Activated T-helper 1 cell treated with anti-CD3 and anti-CD28 coated beads, Interleukin-2, amount 50 U/mL, for 16 hours (primary cell): ENCODE measurements at places on chromosomes 5 and 9.

DNA sequence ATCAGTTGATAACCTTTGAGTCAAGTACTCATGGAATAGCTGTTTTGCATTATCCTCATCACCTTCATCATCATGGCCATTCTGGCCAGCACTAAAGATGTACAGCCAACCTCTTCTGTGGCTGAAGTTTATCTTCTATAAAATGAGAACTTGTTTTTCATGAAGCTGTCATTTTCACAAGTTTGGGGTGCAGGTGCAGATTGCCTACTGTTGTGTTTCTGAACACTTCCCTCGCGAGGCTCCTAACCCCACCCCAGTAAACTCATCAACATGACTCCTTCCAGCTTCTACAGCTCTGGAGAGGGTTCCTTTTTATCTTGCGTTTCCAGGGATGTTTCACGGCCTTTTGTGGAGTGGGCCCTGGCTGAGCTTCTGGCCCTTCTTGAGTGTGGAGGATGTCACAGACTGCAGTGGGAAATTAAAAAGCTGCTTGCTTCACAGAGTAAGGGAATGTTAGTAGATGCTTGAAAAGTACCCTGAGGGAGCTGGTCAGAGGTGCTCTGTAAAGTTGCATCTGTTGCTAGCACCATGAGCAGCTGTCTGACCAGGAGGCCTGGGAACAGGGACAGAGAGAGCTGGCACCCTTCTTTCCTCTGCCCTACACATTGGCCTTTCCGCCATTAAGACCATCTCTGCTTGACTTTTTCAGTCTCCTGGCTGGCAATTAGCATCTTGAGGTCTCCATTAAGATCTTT is 24.9 kb downstream of the SYK start:
- no peak for DNase-seq

GRCh38 chr9:69485466-69485865 is 160.5 kb downstream of the ENTREP1 start:
- no peak for DNase-seq

GRCh38 chr9:92736563-92737215 is 27.9 kb downstream of the BICD2 start:
- no peak for DNase-seq

DNA sequence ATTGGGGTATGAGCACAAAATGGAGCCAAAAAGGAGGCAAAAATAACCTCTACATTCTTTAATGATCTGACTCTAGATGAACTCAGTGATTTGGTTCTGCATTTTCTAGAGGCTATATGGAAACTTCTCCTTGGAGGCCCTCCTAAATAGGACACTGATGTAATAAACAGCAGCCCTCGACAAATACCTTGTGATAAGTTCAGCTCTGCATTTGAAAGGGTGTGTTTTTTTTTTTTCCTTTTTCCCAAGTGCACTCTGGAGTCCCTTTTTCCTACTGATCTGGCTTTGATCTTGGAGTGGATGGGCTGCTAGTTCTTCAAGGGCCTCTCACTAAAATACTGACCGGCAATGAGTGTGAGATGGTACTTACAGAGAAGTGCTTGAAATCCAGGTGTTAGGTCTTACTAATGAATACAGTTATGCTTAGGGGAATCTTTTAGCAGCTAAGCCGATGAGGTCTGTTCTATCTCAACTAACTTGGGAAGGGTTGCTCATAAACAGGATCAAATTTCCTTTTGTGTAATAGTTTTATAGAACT is 161.7 kb downstream of the MAST4 start:
- DNase-seq, result no peak

DNA sequence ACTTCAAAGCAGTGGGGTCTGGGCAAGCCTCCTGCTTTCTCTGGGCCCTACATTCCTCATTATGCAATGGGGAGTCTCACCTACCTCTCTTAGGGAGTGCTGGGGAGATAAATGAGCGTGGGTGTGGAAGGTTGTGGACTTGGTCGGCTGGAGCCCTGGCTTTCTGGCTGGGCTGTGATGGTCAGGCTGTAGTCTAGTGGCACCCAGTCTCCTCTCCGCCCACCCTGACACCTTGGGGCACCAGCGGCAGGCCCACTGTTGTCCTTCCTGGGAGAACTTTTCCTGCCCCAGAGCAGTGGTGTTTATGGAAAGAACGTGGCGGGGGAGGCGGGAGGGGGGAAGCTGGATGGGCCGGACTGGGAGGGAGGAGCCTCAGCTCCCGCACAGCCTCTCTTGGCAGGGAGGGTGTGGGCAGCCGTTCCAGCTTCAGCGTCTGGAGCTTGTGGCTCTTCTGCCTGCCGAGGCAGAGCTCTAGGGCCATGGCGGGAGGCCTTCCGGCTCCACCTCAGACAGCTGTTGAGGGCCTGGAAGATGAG is 4.1 kb downstream of the PTGS1 start:
- DNase-seq, result no peak

DNA sequence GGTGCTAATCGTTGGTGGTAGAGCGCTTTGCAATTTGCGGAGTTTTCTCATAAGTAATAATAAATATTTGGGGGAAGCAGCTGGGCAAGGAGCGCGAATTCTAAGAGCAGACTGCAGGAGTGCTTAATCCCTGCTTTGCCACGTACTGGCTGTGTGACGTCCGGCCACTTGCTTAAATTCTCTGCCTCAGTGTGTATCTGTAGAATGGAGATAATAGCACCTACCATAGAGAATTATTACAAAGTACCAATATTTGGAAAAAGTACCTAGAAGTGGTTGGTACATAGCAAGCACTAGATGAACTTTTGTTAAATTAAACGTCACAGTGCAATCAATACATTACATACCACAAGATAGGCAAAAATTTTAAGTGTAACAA is 598 bp upstream of the TMED7 start:
- DNase-seq, result no peak

GRCh38 chr9:136366826-136367225 is 3.3 kb upstream of the DNLZ start:
- no peak for DNase-seq

- no peak for DNase-seq
These were observed 110.8 kb upstream of the POC5 start for GRCh38 chr5:75828029-75828428.

DNA sequence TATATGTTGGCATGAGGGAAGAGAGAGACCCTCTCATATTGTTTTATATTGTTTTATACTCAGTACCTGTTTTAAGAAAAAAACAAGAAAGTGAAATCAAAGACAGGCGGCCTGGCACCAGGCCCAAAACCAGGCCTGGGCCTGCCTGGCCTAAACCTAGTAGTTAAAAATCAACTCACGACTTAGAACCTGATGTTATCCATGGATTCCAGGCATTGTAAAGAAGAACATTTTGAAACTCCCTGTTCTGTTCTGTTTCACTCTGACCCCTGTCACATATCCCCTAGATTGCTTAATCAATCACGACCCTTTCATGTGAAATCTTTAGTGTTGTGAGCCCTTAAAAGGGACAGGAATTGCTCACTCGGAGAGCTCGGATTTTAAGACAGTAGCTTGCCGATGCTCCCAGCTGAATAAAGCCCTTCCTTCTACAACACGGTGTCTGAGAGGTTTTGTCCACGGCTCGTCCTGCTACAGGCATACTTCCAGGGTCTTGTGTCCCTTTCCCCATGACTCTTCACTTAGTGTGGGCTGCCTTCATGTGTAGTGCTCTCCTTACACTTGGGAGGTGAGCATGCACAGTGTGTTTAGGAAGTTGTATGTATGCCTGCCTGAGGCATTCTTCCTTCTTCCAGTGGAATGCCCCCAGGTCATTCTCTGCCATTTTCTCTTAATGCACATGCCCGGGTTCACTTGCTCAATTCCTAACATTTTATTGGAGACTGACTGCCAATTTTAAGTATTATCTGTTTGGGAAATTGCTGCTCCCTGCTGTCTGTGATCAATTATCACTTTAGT is 17.8 kb downstream of the TBCA start:
- no peak for DNase-seq

DNA sequence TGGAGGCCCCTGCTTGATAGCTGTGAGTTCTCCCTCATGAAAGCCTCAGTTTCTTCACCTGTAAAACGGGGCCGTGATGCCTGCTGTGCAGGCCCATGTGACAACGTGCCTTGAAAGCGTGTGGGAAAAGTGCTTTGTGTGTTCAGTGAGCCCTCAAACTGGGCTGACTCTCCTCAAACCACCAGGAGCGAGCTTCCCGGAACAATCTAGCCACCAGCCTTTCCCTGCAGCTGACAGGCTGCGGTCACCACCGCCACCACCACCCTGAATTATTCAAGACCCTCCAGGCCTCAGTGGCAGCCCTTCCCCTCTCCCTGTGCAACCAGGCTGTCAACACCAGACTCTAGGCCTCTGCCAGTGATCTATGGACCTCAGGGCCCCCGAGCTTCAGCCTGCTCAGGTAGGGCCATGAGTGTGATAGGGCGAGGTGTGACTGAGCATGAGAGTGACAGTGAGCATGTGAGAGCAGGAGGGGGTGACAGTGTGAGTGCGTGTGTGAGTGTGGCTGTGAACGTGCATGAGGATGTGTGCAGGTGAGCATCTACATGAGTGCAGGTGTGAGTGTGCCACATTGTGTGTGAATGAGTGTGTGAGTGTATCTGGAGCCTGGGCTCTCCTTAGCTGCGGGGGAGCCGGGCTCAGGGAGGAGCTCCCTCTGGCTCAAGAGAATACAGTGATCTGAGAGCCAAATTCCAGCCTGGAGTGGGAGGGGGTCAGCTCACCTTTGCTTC is 53.3 kb upstream of the PSD2 start:
- DNase-seq, result no peak

DNA sequence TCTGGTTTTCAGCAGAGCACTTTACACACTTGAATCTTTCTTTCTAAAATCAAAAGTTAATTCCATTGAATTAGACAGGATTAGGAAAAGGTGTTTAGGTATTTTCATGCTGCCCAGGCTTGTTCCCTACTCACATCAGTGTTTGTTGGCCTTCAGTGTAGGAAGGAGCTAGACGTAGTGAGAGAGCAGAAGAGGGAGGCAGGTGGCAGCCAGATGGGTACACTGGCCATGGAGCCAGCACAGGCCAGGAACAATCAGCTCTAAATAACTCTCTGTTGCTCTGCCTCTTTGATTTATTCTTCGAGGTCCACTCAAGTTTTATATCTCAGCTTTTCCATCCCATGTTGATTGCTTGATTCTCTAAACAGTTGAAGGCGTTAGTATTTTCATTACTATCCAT is 529.6 kb downstream of the PSAT1 start:
- no peak for DNase-seq

- no peak for DNase-seq
These were observed 113.0 kb downstream of the COL23A1 start for GRCh38 chr5:178476972-178477754.

- no peak for DNase-seq
These were observed 15.9 kb downstream of the NFIL3 start for GRCh38 chr9:91407580-91408318.

DNA sequence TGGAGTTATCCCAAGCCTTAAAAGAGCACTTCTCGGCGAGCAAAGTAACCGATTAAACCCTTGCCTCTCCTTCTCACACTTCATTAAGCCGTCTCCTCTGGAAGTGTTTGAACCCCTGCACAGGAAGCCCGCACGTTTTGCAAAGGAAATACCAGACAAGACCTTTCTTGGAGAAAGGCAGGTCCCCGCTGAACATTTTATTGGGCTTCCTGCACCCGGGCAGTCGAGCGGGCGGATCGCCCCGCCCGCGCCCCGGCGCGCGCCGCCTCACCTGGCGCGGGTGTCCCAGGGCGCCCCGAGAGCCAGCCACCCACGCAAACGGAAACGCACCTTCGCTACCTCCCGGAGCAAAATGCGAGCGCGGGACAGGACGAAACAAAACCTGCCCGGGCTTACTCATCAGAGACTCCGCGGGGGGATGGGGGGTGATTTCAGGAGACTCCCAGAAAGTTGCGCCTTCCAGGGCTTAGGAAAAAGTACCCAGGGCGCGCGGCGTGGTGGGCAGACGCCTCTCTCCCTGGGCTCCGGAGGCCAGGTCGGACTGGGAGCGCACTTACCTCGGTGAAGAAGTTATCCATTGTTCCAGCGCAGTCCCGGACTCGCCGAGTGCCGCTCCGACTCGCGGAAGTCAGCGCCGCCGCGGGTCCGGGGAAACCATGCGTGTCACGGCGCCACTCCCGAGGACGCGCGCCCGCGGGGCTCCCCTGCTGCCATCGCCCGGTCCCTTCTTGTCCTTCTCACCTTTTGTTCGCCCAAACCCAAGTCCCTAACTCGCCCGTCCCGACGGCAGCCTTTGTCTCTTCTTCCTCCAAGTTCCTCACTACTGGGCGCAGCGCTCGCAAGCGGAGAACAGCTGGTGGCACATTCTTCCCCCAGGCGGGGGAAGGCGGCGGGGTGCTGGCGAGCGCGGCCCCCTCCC is 598 bp downstream of the MYO10 start:
- DNase-seq, result no peak

GRCh38 chr5:16666883-16667398 is 50.1 kb upstream of the RETREG1 start:
- DNase-seq, result no peak

DNA sequence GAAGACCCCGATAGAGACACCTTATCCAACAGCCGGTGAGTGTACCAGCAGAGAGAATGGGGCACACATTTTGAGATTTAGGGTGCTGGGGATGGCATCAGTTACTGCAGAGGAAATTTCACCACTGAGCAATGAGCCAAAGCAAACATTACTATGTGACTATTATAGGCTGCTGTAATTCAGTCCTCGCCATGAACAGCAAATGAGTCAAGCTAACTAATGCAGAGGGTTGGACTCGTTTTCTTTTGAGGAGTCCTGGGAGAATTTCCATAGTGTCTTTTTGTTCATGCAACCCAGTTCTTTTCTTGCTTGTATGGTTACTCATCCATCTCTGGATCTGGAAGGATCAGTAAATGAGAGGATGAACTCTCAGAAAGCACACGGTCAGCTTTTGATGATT is 323.8 kb downstream of the PSAT1 start:
- DNase-seq, result no peak

DNA sequence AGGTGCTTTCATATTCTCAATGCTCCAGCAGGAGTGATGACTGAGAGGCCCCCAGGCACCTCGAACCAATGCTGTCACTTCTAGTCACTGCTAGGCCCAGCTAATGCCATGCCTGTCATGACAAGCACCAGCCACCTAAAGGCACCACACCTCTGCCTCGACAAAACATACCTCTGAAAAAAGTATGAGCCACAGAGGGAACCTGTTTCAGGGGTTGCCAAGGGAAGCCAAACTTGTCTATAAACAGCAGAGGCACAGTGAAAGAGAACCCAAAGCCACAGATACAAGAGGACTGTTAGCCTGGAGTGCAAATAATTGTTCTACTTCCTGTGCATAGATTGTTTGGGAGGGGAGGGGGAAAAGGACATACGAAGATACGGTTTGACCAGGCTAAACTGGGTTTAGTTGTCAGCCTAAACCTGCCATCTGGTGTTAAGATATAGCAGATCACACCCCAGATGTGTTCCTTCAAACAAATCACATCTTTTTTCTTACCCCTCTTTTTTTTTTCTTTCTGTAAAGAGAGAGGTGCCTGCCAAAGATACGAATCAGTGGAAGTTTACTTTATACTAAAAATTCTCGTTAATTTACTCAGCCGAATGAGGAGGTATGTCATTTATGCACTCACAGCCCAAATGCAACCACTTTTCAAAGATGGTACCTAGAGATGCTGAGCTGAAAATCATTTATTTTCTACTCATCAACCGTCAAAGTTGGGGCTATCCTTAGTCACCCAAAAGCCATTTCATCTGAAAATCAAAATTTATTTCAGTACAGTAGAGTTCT is 45.7 kb downstream of the BNC2 start:
- no peak for DNase-seq

- no peak for DNase-seq
These were observed 13.0 kb upstream of the ASS1 start for GRCh38 chr9:130431536-130432303.
